ENCODE measurements at places on chromosomes 12 and 14.

GRCh38 chr12:32877601-32878459 is 18.7 kb downstream of the PKP2 start:
- DNase-seq, result no peak

GRCh38 chr14:56570295-56570694 is 9.3 kb upstream of the TMEM260 start:
- no peak for DNase-seq

DNA sequence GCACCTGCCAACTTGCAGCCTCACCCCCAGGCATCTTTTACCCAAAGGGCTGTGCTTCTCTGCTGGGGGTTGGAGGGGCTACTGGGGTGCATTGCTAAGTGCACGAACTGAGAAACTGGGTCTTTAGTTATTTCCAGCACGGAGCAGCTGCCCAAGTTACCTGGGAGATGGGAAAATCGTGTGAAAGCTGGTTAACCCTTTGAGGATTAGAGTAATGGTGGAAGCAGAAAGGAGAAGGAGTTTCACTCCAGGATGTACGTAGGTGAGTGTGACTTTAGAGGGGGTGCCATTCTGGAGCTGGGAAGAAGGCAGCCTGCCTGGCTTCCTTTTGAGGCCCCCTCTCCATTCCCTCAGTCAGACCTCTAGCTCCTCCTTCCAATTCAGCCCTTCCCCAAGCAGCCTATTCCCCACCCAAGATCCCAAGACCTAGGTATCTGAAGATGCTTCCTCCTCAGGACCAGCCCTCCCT is 1.0 kb upstream of the ADCY6 start:
- DNase-seq, result no peak

GRCh38 chr12:54486173-54486867 is 11.2 kb upstream of the NCKAP1L start:
- DNase-seq, result peak; percentile 54

- no peak for DNase-seq
These were observed 24.4 kb downstream of the TUNAR start for GRCh38 chr14:95901054-95901453.

Data from NB4 (cell line).